Caki2 (cell line): ENCODE measurements at places on chromosomes 1 and 21.
A peak's percentile ranks its signal among the peaks of the same experiment; 100 is the strongest.

- no peak for DNase-seq
Observed at GRCh38 chr1:74395571-74395970, 116.8 kb downstream of the LRRC53 start.

DNA sequence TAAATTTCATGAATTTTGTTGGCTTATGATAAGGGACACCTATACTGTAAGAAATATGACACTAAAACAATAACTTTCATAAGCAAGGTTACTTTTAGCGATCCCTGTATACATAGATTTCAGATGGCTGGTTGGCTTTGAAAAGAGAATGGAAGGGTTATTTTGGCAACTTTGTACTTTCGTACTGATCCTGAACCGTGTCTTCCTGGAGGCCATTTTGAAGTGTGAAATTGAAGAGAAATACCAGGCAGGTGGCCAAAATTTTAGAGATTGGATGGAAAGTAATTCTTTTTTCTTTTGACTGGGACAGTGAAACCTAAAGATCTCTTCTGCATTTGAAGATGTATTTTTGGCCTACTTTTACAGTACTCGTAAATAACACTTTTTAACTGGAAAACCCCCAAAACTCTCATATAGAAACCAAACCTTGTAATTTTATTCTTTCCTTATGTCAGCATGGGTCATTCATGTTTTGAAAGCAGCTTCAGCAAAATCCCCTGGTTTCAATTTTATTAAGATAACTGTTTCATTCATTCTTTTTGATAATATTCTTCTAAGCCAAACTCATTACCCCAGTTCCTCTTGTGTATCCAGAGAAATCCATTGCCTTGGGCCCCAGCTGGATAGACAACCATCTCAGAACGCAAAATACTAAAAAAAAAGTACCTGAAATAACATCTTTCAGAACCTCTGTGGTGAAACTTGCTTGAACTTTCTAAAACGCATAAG, 38.4 kb upstream of the ZNF281 start:
- DNase-seq, result no peak

DNA sequence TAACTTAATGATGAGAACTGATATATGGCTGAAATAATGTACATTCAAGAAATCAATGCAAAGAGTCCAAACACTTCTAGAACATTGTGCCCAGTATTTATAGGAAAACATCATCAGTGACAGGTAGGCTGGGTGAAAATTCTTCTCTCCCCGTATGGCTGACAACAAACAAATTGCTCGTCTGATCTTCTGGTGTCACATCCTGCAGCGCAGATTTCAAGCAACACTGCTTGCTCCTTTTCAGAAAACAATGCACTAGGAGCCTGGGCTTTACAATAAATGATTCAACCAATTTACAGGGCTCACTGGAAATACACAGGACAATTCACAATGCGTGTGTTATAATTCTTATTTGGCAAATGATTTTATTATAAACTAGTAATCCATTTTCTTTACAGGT, 185.3 kb downstream of the RERE start:
- no peak for DNase-seq

DNA sequence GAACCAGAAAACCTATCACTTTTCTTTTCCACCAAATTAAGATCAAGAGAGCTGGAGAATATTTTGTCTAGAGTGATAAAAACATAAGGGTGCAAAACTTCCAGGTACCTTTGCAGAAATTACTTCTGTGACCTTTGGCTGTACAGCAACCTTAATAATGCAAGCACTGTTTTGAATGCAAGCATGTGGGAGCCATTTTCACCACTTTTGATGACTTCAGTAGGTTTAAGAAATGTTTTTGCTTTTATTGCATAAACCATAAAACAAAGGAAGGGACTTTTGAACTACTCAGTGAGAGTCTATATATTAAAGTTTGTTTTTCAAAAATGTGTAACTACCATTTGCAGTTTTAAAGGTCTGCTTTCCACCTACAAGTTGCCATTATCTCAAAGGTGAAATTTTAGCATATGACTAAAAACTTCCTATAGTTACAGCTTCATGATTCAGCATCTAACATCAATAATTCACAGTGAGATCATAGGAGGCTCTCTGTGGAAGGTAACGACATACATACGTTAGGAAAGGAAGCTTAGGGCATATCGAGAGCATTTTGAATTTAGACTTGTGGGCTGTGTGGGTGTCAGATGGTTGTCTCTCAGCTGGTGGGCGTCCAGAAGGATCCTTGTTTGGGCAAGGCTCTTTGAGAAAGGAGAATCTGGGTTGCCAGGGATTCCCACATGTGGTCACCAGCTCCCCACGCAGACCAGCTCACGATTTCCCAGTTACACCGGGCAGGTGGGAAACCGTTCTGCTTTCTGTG, 1.1 kb upstream of the GADD45A start:
- DNase-seq, result peak; percentile 48

GRCh38 chr1:40090652-40091355, 6.2 kb downstream of the PPT1 start:
- no peak for DNase-seq

DNA sequence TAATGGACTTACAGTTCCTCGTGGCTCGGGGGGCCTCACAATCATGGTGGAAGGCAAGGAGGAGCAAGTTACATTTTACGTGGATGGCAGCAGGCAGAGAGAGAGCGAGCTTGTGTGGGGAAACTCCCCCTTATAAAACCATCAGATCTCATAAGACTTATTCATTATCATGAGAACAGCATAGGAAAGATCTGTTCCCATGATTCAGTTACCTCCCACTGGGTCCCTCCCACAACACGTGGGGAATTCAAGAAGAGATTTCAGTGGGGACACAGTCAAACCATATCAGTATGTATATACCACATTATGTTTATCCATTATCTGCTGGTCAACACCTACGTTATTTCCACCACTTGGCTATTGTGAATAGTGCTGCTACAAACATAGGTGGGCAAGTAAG, 352.3 kb upstream of the B3GALT2 start:
- no peak for DNase-seq

- no peak for DNase-seq
Observed at GRCh38 chr1:47459253-47459788, 21.5 kb downstream of the FOXD2 start.

DNA sequence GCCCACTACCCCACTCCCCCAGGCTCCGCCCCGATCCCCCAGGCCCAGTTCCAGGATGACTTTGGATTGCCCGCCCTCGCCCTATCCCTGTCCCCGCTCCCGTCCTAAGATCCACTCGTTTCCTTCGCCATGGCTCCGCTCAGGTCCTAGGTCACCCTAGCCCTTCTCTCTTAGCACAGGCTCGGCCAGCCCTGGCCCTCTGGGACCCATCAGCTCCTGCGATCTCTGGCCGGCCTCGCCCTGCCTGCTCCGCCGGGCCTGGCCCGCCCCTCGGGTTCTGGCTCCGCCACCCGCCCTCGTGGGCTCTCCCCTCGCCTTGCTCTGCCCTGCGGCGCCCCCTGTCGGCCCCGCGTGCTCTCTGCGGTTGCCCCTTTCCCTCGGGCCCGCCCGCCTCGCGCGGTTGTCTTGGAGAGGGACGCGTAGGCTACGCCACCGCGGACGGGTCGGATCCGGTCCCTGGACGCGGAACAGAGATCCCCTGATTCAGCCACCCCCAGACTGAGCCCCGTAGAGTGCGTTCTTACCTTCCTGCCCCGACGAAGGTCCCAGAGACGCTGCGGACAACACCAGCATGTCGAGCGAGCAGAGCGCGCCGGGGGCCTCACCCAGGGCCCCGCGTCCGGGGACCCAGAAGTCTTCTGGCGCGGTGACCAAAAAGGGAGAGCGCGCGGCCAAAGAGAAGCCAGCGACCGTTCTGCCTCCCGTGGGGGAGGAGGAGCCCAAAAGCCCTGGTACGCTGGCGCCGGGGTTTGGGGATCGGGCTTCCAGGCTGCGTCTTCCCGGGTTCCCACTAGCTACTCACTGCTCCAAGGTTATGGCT, at the start of gene LRRC71:
Gene LRRC71 (plus strand): TSS at position 400 of the 820 bp plus-strand sequence. CDS start 172 bp downstream, at position 572.
- DNase-seq, result peak; percentile 71

GRCh38 chr1:72122099-72122880, 160.0 kb downstream of the NEGR1 start:
- no peak for DNase-seq

DNA sequence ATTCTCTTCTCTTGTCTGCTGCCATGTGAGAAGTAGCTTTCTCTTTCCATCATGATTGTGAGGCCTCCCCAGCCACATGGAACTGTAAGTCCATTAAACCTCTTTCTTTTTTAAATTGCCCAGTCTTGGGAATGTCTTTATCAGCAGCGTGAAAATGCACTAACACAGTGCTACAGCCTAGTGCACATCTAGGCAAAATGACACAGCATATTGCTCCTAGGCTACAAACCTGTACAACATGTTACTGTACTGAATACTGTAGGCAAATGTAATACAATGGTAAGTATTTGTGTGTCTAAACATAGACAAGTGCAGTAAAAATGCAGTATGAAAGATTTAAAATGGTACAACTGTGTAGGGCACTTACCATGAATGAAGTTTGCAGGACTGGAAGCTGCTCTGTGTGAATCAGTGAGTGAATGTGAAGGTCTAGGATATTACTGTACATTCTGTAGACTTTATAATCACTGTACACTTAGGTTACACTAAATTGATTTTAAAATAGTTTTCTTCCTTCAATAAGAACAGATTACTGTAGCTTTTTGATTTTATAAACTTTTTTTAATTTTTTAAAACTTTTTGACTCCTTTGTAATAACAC, 69.4 kb downstream of the RGS21 start:
- no peak for DNase-seq

- peak; percentile 25 for DNase-seq
Observed at GRCh38 chr1:20376880-20377494, 86.3 kb downstream of the VWA5B1 start.

- no peak for DNase-seq
Observed at GRCh38 chr1:118099686-118100085, 85.3 kb downstream of the SPAG17 start.

GRCh38 chr1:206694171-206695124, 9.7 kb downstream of the MAPKAPK2 start:
- DNase-seq, result peak; percentile 45

GRCh38 chr1:178055779-178056471, 38.0 kb upstream of the RASAL2 start:
- DNase-seq, result peak; percentile 66

GRCh38 chr1:168032029-168032428, 95.2 kb upstream of the MPC2 start:
- no peak for DNase-seq

DNA sequence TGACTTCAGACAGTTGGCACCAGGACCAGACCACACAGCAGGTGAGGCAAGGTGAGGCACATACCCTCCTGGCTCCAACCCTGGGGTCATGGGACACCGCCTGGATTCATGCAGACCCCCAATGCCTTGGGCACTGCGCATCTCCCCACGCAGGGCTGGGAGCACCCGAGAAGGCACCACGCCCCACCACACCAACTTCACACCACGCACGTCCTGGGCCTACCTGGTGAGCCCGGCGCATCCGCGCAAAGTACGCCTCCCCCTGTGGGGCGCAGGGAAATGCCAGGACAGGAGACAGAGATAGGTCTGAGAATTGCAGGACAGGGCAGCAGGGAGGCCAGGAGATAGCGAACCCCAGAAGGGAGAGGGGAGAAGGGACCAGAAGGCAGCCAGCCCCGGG, 58.5 kb downstream of the LDLRAD2 start:
- DNase-seq, result no peak

DNA sequence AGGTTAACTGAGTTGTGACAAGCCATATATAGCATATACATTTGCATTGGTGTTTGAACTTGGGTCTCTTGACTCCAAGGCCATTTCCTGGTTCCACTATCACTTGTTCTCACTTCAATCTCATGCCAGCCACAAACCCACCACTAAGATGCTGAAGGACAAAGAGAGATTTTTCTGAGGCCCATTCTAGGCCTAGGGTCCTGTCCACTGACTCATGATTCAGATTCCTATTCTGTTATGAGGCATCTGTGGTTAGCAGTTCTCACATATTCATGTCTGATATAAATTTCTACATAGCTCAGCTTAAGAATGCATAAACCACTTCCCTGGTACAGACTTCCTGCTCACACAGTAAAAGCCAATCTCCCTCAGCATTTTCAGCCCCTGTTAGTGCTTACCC, 326.1 kb upstream of the BEND5 start:
- DNase-seq, result no peak

DNA sequence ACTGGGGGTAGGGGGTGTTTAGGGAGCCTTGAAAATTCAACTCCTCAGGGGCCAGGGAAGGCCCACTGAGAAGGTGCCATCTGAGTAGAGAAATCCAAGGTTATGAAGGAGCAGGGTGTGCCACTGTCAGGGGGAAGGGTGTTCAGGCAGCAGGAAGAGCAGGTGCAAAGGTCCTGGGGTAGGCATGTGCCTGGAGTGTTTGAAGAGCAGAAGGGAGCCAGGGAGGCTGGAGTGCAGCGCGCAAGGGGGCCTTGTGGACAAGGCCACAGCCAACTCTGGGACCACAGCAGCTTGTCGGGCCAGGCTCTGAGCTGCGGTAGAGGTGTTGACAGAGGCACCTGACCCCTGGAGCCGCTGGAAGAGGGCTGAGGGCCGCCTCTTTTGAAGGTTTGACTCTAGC, 19.3 kb downstream of the ACTL8 start:
- no peak for DNase-seq

DNA sequence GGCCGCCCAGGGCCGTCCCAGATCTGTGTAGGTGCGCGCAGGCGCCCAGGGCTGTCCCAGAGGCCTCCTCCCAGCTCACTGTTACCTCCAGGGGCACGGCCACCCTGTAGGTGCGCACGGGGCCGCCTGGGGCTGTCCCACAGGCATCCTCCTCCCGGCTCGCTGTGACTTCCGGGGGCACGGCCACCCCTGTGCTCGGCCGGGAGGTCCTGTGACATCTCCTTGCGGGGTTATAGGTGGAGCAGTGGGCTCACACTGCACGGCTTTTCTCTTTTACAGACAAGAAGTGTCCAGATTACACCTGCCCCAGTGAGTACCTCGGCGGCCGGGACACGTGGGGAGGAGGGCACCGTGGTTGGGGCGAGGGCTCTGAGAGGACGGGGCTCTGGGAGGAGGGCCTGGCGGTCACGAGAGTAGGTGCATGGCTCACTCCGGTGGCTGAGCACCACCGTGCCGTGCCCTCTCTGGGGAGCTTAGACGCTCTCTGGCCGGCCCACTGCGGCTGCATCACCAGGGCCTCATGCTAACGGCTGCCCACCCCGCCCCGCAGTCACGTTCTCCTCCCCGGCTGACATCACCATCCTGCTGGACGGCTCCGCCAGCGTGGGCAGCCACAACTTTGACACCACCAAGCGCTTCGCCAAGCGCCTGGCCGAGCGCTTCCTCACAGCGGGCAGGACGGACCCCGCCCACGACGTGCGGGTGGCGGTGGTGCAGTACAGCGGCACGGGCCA, 21.4 kb downstream of the COL6A1 start:
- no peak for DNase-seq

GRCh38 chr1:231969076-231969475, 342.5 kb downstream of the DISC1 start:
- DNase-seq, result no peak

DNA sequence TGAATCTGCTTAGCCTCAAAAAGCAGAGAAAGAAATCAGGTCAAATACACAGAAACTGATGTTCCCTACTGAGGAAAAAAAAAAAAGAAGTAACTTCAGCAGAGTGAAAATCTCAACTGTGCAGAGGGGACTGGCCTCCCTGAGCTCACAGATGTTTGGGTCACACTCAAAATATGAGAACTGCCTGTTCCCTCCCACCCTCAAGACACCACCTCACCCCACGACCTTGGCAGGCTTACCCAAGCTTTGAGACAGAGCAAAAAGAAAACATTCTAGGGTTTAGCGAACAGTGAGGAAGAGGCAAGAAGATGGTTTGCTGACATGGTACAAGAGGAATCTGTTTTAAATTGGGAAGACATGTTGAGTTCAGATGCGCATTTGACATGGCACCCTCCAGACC, 48.8 kb downstream of the NID1 start:
- no peak for DNase-seq
